H9 (cell line): ENCODE measurements at places on chromosomes 2 and 18.

- no peak for DNase-seq
Observed at GRCh38 chr18:9612215-9612830, 2.0 kb downstream of the PPP4R1 start.

- peak; percentile 44 for DNase-seq
Observed at GRCh38 chr2:46298522-46299353, 1.5 kb downstream of the EPAS1 start.

GRCh38 chr2:61044636-61045035, 21.0 kb upstream of the SANBR start:
- no peak for DNase-seq

GRCh38 chr2:146634230-146635097, 1210.4 kb upstream of the ACVR2A start:
- DNase-seq = no peak

DNA sequence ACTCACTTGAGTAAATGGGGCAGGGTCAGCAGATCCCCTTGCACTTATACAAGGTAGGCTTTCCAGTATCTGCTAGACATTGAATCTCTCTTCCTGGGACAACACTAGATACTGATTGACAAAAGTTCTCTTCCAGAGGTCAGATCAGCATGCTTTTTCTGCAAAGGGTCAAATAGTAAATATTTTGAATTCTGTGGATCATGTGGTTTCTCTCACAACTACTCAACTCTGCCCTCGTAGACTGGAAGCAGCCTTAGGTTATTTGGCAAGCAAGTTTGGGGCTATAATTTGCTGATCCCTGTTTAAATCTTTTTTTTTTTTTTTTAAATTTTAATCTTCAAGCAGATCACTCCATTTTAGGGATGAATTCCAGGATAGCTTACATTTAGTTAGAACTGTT, 17.4 kb upstream of the NABP1 start:
- DNase-seq = no peak

- DNase-seq = no peak
Observed at GRCh38 chr18:77977331-77977730, 727.7 kb downstream of the GALR1 start.

DNA sequence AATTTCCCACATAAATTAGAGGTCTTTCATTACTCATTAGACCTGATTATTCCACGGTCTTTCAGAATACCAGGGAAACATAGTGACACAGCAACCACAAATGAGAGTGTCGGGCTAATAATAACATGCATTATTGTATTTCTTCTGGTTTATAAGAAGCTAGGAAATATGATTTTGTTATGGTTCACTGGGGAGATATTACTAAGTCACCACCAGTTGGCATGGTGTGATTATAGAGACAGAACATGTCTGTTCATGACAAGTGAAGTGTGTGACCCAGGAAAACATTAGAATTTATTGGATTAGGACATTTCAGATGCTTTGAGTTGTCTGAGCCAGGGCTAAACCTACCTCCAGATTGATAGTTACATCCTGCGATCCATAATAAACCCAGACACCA, 494.4 kb downstream of the FBXO15 start:
- DNase-seq = no peak

- DNase-seq = no peak
Observed at GRCh38 chr2:149399934-149400615, 69.7 kb downstream of the LYPD6 start.

GRCh38 chr18:28494151-28494550, 317.2 kb upstream of the CDH2 start:
- DNase-seq = no peak

- DNase-seq = no peak
Observed at GRCh38 chr2:77161009-77161408, 361.2 kb downstream of the LRRTM4 start.

- DNase-seq = no peak
Observed at GRCh38 chr2:72043985-72044384, 103.7 kb downstream of the CYP26B1 start.

DNA sequence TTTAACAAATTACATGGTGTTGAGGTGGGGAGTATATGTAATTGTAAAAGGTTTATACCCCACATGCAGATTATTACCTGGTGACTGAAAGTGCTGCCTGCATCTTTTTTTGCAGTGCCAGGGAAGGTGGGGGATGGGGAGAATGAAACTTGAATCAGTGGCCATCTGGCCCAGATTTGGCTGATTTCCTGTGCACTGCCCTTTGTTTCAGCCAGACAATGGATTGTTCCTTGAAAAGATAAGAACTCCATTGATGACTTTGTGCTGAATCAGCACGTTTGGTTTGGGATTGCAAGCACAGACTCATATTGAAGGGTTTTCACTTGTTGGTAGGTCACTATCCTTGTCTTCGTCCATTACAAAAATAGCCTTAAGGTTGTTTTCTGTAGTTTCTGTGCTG, 20.9 kb downstream of the GREB1L start:
- DNase-seq = no peak

DNA sequence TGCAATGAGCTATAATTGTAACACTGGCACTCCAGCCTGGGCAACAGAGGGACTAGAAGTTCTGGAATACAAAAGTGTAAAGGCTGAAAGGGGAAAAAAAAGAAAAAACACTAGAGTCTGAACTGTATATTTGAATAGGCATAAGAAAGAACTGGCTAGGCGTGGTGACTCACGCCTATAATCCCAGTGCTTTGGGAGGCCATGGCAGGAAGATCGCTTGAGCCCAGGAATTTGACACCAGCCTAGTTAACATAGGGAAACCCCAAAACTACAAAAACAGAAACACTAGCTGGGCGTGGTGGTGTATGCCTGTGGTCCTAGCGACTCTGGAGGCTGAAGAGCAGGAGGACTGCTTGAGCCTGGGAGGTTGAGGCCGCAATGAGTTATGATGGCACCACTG, 70.6 kb downstream of the SAP130 start:
- DNase-seq = no peak
